HT-29 (cell line): ENCODE measurements at places on chromosomes 4 and X.

DNA sequence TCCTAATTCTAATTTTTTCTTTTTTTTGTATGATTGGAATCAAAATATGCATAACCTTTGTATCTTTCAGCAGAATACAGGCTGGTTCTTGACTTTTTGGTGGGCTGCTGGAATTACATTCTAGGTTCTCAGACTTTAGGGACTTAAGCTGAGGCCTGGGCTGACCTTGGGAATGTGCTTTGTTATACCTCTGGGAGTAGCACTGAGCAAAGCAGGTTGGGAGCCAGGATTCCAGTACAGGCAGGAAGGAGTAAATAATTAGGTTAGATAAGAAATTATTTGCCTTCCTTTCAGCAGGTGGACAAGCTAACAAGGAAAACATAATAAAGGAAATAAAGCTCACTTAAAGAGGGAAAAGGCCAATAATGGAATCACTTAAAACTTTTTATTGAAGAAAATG, 49.9 kb upstream of the SLC4A4 start:
- peak; percentile 56 for DNase-seq

- DNase-seq: no peak
Measured at GRCh38 chrX:141258080-141258479, 15.8 kb upstream of the SPANXC start.

DNA sequence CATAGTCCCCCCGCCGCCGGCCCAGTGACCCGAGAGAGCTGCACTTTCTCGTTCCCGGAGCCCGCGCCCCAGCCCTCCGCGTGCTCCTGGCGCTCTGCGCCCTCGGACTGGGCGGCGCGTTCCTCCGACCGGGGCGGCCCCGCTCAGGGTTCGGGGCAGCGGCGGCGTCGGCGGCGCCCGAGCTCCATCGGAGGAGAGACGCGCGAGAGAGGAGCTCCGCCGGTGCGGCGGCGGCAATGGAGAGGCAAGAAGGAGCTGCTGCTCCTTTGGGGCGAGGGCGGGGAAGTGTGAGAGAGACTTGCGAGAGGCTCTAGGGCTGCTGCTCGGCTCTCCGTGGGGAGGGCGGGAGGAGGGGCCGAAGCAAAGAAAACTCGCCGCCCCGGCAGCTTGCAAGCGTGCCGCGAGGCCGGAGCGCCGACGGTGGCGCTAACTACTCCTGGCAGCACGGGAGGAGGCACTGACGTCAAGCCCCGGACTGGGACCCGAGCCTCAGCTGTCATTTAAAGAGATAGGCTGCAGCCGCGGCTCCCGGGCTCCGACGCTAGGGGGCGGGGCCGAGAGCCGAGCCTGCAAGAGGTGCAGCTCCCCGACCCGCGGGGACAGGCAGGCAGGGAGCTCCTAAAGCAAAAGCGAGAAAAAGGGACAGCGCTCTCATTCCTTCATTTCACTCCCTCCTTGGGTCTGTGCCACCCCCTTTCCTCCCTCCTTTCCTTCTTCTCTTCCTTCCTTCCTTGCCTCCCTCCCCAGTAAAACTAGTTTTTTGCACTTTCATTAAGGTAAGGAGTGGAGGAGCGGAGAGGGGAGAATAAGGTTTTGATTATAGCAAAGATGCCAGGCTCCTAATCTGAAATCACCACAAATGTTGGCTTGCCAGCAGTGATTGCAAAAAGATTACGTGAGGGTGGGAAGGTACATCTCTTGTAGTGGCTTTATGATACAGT, at the start of gene KCTD8:
Gene KCTD8, minus strand, starts transcription at position 289 of the 941 bp plus-strand sequence.
- DNase-seq: no peak

GRCh38 chr4:105092356-105092755, 54.3 kb upstream of the TET2 start:
- DNase-seq: peak; percentile 10

DNA sequence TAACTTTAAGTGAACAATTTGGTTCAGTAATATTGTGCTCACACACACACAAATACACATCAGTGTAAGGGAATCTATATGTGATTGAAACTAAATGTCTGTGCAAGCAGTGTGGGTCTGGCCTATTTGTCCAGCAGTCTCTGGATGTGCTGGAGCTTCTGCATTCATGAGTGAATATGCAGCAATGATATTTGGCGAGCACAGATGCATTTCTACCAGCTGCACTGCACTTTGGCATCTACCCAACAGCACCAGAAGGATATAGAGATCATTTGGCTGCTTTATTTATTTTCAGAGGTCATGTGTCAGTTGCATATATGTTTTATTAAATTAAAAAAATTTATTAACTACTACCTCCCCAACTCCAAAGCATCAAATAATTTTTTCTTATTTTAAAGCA, 613.4 kb upstream of the NR3C2 start:
- DNase-seq: no peak

DNA sequence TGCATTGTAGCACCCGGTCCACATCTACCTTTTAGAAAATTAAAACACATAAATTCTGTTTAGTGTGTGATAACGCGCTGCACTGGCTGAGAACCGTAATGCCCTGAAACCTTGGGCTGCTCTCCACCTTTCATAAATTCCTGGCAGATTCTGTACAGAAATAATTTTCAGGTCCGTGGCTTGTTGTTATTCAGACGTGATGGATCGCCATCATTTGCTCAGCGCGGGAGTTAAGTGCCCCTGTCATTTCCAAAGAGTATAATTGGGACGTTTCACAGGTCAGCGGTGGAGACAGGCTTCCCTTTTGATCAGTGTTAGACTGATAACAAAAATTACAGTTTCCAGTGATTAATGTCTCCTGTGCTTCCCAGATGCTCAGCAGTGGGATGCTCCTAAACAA, 16.5 kb downstream of the UVSSA start:
- no peak for DNase-seq

DNA sequence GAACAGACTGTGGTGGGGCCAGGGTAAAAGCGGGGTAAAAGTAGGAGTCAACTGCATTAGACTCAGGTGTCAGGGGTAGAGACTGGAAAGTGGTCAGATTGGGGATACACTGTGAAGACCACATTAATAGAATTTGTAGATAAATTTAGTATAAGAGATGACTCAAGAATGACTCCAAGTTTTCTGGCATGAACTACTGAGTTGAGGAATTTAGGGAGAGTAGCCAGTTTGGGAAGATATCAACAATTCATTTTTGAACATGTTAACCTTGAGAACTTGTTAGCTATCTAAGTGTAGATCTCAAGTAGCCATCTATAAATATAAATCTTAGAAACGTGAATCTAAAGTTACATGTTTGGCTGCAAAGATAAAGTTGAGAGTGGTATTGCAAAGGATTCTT, 206.9 kb upstream of the HCCS start:
- DNase-seq: no peak

DNA sequence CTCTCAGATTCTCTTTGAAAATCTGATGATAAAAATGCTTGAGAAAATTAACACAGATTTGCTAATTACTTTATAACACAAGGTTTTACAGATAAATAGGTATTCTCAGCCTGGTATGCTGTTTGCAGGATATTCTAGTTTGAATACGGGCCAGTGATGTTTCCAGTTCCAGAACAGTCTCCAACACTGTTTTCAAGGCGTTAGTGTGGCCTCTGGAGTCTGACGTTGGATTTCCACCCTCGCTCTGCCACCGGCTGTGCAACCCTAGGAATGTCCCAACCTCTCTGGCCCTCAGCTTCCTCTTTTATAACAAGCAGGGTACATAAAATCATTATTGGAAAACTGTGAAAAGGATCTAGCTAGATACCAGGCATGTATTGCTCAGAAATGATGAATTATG, 23.8 kb upstream of the CYP4V2 start:
- DNase-seq: no peak

DNA sequence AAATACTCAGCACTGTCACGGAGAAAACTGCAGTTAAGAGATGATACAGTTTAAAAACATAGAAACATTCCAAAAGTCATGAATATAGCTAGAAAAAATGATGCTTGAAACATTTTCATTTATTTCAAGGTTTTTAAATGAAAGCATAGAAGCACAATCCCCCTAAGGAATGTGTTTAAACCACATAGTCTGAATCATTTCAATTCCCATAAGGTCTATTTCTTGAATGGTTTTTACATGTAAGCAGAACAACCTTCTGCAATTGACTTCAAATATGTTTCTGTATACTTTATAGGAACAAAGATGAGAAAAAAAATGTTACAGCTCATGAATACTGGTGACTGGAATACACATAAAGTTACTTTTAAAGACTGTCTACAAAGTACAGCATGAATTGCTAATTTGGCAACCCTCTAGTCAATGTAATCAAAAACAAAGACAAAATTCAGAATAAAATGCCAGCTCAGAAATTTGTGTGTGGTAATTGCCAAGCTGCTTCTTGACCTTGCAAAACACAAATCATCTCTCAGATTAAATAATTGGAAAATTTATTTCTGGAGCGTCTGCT, 886.4 kb upstream of the ADGRL3 start:
- no peak for DNase-seq

DNA sequence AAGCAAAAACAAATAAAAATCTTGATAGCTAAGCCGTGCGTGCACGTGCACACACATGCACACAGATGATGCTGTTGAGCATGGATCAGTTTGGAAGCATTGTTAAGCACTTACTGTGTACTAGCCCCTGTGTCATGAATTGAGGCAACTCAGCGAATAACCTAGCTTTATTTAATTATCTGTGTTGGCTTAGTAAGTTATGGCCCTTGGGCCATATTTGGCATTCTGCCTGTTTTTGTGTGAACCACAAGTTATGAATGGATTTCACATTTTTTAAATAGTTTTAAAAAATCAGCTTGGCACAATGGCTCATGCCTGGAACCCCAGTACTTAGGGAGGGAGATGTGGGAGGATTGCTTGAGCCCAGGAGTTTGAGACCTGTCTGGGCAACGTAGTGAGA, 113.6 kb upstream of the CBLL2 start:
- DNase-seq: no peak

DNA sequence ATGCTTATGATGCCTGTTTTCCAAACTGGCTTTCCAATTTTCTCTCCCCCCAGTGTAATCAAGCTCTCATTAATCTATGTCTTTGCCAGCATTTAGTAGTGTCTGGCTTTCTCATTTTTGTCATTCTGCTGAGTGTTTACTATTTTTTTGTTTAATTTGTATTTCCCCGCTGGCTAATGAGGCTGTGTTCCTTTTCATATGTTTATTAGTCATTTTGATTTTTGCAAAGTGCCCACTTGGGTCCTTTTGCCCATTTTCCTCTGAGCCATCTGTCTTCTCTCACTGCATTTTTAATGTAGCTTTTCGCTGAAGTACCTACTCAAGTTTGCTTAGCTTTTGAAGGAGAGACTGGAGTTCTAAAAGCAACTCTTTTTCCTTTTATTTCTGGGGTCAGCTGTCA, 14.7 kb downstream of the DCK start:
- DNase-seq: no peak

GRCh38 chrX:131747173-131747572, 203.3 kb downstream of the OR13H1 start:
- peak; percentile 91 for DNase-seq

DNA sequence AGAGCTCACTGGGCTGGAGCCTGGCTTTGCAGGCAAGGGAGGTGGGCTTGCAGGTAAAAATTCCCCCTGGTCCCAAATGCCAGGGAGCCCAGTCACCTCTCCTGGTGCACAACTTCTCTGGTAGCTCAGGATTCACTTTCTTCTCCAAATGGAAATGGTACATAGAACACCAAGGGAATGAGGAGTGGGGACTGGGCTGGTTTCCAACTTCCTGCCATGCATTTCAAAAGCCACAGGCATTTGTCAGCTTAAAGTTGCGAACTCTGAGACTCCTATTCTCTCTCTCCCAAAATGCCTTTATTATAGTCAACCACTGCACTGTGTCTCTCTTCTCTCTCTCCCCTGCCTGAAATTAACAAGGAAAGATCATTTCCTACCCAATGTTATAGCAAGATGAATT, 177.3 kb downstream of the GRIA3 start:
- DNase-seq: no peak
